ENCODE measurements at places on chromosomes 12 and 14. TPM values are rescaled to one million over a fixed set of nuclear protein-coding genes. Genes with fewer than 3 reads are reported as not detected.

GRCh38 chr14:91866061-91866460, 1.3 kb downstream of the TC2N start:
- no peak for DNase-seq

- no peak for DNase-seq
These were observed 37.9 kb downstream of the SH2B3 start for GRCh38 chr12:111443586-111443985.

GRCh38 chr14:96092936-96093335, 53.8 kb downstream of the C14orf132 start:
- no peak for DNase-seq

- no peak for DNase-seq
These were observed 83.9 kb downstream of the GPATCH2L start for GRCh38 chr14:76235628-76236027.

GRCh38 chr14:87989956-87990299, 3.1 kb downstream of the GALC start:
- no peak for DNase-seq

DNA sequence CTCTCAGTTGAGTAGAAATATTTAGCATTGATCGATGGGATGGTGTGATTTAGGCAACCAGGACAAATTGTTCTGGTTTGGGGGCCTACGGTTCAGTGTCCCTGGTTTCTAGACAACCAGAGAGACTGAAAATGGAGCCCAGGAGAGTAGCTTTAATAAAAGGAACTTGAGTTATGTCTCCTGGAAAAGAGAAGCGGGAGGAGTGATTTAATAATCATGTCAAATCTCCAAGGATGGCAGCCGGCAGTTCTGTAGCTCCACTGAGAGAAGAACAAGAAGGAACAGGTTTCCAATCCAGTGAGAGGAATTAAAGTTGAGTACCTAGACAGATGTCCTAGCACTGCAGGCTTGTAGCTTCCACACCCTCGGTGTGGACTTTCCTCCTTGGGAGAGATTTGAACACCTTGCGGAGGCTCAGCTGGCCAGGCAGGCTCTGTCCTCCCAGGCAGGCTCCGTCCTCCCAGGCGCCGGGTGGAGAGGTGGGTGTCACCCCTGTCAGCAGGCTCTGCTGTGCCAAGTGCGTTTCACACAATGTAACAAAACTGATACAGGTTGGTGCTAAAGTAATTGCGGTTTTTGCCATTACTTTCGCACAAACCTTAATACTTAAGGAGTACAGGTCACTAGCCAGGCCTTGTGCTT, 45.9 kb downstream of the SLC6A12 start:
- DNase-seq = no peak

DNA sequence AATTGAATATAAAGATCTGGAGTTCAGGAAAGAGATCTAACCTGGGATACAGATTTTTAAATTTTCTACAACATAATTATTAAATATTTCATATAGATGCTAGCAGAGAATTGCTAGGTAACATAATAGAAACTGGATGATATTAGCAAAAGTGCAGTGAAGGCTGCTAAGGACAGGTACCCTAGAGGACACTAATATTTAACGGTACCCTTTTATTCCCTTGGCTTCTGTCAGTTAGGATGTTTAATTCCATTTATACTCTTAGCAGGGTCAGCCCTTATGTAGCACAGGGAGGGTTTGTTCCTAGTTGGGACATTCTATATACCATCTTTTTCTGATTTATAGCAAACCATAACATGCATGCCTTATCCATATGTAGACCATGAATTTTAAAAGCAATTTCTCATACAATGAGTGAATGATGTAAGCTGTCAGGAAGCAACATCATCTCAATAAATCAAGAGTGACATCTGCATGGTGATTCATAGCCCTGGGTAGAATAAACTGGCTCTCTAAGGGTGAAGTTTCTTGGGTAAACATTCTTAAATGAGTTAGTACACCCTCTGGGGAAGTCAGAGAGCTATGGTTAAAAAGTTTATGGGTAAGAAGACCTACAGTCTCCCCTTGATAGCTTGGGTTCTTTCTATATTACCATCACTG, 404.4 kb upstream of the MGAT4C start:
- no peak for DNase-seq

- no peak for DNase-seq
These were observed 22.7 kb upstream of the IFNG-AS1 start for GRCh38 chr12:67966560-67966959.

DNA sequence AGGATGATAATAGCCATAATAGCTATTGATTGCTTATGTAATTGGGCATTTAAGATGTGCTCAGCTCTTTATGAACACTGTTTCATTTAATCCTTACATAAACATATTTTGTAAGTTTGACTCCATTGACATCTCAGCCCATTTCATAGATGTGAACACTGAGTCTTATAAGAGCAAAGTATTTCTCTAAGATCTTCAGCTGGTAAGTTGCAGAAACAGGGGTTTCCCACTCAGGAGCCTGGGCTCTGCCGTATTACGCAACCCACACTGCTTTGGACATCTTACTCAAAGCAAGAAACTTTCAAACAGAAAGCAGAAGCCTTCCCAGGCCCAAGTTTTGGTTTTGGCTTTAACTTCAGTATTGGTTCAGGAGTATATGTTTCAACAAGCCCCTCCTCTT, 705.1 kb downstream of the MED13L start:
- DNase-seq = no peak

DNA sequence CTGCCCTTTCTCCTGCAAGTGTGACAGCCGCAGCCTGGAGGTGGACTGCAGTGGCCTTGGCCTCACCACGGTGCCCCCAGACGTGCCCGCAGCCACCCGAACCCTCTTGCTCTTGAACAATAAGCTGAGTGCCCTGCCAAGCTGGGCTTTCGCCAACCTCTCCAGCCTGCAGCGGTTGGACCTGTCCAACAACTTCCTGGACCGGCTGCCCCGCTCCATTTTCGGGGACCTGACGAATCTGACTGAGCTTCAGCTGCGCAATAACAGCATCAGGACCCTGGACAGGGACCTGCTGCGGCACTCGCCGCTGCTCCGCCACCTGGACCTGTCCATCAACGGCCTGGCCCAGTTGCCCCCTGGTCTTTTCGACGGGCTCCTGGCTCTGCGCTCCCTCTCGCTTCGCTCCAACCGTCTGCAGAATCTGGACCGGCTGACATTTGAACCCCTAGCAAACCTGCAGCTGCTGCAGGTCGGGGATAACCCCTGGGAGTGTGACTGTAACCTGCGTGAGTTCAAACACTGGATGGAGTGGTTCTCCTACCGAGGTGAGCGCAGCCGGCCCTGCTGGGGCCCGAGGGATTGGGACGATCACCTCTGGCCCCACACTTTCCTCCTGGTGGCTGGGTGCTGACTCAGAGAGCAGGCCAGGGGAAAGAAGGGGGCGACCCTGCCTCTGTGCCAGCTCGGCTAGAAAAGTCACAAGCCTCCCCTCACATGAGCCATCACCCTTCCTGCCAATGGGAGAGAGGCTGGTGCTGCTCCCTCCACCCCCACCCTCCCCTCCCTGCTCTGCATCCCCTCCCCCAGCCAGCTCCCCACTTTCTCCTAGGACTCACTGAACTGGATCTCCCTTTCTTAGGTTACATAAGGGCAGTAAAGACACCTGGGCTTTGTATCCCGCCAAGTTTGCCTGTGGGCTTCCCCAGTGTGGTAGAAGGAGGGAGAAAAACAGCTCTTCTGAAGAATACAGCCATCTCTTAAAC, 10.9 kb downstream of the LRTM2 start:
- DNase-seq = peak; percentile 33

GRCh38 chr14:85010186-85010585, 519.8 kb upstream of the FLRT2 start:
- no peak for DNase-seq

DNA sequence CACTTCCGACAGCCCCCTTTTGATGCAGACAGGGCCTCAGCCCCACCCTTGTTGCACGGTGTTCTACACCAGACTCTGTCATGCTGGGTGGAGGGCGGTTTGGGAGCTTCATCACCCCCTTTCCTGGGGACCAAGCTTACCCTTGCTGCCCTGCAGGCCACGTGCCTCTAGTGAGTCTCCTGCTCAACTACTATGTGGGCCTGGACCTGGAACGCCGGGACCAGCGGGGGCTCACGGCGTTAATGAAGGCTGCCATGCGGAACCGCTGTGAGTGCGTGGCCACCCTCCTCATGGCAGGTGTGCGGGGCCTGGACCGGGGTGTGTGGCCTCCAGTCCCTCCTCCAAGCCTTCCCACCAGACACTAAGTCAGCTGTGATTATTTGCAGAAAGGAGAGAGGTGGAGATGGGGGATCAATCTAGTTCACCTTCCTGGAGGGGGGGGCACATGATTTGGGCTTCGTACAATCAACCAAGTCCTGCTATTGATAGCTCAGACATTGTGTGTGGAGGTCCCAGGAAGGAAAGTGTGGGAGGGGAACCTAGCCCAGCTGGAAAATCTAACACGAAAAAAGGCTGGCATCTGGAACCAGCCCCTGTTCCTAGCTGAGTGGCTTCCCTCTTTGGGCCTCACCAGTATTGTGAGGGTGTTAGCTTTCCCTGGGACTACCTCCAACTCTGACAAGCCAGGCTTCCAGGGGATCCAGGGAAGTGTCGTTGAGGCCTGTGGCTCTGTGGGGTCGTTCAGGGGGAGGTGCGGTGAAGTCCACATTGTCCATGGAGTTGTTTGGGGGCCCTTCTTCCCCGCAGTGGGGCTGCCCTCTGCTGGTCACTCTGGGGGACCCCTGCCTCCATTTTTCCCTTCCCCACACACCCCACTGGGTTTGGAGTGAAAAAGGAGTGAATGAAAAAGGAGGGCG, 1.6 kb downstream of the ANKRD33 start:
- no peak for DNase-seq

- DNase-seq = no peak
These were observed 89.7 kb downstream of the ASCL4 start for GRCh38 chr12:107864235-107864634.

- no peak for DNase-seq
These were observed 12.1 kb upstream of the ATP23 start for GRCh38 chr12:57929092-57929830.

- no peak for DNase-seq
These were observed 17.6 kb downstream of the CALCOCO1 start for GRCh38 chr12:53709671-53710070.

DNA sequence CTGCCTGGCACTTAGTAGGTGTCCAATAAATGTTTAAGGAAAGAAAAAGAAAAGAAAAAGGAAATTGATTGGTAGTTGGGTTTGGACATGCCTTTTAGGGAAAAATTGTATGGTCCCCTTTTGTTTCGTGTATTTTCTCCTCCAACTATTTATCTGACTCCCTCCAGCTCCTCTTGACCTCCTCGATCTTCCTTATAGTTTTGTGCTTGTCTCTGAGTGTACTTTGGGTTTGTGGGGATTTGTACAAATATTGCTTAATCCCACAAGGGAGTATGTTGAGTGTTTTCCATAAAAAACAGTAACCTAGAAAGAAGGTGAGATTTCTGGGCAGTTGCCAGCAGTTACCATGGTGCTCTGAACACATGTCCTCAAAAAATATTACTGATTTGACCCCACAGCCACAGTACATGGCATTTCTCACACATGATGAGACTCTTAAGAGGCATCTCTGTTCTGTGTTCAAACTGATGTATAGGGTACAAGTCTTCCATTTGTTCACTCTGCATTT, 15.7 kb downstream of the PLEKHG7 start:
- no peak for DNase-seq

DNA sequence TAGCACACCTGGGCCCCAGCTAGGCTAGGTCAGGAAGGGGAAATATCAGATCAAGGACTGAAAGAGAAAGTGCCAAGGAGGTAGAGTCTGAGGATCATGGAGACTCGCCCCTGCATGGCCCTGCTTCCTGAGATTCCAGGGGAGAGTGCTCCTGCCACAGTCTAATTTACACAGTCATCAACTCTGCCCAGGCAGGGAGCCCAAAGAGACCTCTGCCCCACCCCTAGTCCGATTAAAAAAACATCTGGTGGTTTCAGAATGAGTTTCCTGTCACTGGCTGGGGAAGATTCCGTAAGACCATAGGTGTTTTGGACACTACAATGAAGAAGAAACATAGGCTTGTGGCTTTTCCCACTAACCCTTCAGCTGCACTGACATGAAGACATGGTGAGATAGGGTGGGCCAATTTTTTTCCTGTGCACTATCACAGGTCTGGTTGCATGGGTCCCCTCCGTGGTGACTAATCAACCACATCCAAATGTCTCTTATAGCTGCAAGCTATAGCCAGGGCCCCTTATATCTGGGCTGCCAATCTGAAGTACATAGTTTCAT, 31.5 kb upstream of the GZMB start:
- no peak for DNase-seq

GRCh38 chr14:85252011-85252410, 277.9 kb upstream of the FLRT2 start:
- DNase-seq = no peak

- no peak for DNase-seq
These were observed 138.7 kb upstream of the E2F7 start for GRCh38 chr12:77204083-77204482.

DNA sequence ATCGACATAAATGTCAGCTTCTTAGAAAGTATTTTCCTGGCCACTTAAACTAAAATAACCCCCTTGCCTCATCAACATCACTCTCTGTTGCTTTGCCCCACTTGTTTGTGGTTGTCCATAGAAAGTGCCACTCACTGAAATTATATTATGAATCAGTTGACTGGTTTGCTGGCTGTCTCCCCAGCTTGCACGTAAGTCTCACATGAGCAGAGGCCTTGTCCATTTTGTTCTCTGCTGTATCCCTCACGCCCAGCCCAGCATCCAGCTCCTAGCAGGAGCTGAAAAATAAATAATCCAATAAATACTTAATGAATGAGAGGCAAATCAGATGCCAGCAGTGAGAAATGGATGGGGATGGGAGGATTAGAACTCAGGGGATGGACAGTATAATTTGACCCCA, 159.3 kb downstream of the KSR2 start:
- no peak for DNase-seq

GRCh38 chr12:579420-580110, 83.7 kb downstream of the NINJ2 start:
- no peak for DNase-seq

The FERMT2 gene
- total RNA-seq = not detected

The TTC6 gene
- total RNA-seq = not detected

The CYP46A1 gene
- total RNA-seq = 0.19 TPM

The GPRC5D gene
- total RNA-seq = not detected

The BATF gene
- 4.3 TPM for total RNA-seq

The ACOT6 gene
- total RNA-seq = not detected

The SCYL2 gene
- total RNA-seq = 48.4 TPM

The CLEC4C gene
- total RNA-seq = not detected

The PIK3C2G gene
- not detected for total RNA-seq

Data from CD8-positive, alpha-beta T cell (primary cell).